Stimulated activated CD8-positive, alpha-beta memory T cell treated with anti-CD3 and anti-CD28 coated beads, Interleukin-15, amount 100 ng/mL, for 1 hour (primary cell): ENCODE measurements at places on chromosomes 6 and 20.

DNA sequence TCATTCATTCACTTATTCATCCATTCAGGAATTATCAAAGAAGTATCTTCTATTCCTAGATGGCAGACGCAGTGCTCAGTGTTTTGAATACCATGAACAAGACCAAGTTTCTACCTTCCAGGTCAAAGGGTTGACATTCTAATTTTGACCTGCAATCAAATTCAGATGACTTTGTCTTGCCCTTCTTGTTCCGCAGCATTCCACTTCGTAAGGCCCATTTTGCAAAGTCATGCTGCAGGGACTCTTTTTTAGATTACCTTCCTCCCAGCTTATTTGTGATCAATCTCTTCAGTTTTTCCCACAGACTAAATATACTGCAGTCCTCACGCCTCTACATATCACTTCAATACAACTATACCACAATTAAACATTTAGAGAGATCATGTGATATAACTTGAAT lies 7.1 kb upstream of the TAAR1 start:
- DNase-seq, result no peak

DNA sequence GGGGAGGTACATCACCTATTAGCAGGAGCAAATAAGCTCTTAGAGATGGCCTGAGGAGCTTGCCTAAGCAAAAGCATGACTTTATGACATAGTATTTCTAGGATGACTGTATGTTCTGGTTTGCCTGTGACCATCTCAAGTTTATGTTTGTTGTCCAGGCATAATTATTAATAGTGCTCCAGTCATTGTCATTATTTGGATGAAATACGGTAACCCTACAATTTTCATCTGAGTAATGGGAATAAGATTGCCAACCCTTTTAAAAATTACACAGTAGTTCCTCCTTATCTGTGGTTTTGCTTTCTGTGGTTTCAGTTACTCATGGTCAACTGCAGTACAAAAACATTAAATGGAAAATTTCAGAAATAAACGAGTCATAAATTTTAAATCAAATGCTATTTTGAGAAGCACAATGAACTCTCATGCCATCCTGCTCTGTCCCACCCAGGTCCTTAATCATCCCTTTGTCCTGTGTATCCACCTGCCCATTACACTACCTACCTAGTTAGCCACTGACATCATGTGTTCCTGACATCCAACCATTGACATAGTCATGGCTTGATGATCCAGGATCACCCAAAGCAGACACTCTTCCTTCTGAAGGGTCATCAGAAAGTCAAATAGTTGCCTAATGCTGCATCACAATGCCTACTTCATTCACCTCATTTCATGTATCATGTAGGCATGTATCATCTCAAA lies 27.0 kb upstream of the TFB1M start:
- DNase-seq, result no peak

DNA sequence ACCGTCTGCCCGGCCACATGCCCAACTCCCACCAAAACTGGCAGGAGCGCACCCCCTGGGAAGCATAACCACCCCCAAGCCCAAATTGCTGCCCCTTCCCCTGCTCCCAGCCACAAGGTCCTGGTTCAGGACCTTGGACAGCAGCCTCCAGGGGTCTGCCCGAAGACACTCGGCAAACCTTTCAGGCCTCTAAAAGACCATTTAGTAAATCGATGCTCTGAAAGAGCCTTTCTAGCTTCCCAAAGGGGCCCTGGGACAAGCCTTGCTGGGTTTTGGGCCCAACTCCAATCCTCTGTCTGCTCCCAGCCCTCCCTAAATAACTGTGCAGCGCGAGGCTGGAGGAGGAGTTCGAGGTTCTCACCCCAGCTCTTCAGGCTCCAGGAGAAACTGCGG lies 30.5 kb downstream of the GRM4 start:
- DNase-seq, result no peak

GRCh38 chr6:43517505-43518357 lies 842 bp downstream of the POLR1C start:
- no peak for DNase-seq

DNA sequence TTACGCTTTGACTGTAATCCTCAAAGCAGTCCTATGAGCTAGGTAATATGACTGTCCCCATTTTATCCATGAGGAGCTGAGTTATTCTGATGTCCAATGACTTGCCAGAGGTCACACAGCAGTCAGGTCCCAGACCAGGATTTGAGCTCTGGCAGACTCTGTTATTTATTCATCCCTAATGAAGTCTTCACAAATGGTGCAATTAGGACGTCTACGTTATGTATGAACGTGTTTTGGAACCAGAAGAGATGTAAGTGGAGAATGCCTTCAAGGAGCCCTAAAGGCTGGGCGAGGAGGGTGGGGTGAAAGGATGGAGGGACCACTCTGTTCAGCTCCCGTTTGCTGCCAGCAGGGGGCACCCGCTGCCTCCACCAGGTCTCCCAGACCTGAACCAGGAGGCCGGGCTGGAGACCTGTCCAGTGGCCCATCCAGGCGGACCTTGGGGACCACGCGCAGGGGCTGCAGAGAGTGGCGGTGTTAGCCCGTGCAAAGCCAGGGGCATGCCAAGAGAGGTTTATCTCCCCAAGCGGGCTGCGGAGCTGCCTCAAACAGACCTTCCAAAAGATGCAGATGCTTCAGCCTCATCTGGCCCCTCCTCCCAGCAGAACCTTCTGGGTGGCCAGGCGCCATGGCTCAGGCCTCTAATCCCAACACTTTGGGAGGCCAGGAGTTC lies 15.2 kb upstream of the ZNF335 start:
- DNase-seq, result peak; percentile 68

DNA sequence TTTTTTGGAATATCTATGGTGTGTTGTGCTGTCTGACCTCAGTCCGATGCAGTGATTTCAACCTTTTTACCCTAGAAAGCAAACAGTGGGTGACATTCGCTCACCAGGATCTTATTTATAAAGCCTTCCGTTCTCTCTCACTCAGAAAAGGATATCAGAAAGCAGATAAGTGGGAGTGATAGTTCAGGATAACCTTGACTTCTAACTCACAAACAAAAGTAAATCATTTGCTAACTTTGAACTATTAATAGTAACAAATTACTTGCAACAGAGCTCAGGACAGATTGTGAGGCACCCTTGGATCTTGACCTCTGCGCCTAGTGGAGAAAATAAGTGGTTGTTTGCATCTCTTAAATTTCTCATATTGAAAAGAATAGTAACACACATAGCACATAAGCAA lies 637.1 kb upstream of the CITED2 start:
- DNase-seq, result no peak

GRCh38 chr6:38198219-38198618 lies 378.7 kb downstream of the ZFAND3 start:
- DNase-seq, result no peak

DNA sequence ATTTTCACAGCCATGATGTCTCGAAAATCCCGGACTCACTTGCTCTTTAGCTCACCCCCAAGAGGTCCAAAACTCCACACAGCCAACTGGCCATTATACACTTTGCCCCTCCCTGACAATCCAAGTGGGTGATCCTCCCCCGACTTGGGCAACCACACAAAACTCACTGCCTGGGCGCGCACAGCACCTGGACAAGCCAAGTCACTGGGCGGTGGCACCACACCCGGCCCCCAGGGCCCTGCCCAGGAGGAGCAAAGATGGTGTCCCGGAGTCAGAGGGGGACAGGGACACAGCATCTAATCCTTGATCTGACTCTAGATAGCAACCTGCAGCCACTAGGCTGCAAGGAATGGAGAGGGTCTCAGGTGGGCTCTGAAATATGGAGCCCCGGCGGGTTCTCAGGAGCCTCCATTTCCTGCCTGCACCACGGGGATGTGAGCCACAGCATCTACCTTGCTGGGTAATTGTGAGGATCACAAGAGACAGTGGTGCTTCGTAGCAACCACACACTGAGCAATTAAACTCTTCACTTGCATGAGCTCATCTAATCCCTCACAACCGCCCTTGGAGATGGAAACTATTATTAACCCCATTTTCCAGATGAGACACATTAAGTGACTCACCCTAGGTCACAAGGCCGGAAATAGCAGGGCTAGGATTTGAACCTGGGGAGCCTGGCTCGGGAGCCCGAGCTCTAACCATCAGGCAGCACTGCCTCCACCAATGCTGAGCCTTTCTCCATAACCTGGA lies 66.6 kb downstream of the BMP7 start:
- no peak for DNase-seq

- DNase-seq, result no peak
These were observed 602.2 kb upstream of the NOX3 start for GRCh38 chr6:156057869-156058268.

DNA sequence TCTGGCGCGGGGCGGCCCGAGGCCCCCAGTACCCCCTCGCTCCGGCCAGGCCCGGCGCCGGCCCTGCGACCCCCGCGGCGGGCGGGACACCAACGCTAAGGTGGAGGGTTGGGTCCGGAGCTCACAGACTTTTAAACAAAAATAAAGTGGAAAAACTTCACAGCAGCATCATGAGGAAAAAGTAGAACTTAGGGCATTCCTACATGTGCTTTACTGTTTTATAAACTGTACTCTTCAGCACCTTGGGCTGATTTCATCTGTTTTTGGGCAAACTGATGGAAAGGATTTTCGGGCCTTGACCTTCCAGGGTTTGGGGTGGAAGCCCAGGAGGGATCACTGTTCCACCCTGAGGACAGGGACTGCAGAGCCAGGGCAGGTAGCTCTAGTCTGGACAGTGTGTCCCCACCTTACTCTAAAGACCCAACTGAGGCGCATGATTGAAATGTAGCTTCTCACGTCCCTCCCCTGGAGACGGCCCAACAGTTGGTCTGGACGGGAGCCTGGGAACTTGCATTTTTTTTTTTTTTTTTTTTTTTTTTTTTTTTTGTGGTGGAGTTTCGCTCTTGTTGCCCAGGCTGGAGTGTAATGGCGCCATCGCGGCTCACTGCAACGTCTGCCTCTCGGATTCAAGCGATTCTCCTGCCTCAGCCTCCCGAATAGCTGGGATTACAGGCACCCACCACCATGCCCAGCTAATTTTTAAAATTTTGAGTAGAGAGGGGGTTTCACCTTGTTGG lies 740 bp downstream of the NELFCD start:
- no peak for DNase-seq

DNA sequence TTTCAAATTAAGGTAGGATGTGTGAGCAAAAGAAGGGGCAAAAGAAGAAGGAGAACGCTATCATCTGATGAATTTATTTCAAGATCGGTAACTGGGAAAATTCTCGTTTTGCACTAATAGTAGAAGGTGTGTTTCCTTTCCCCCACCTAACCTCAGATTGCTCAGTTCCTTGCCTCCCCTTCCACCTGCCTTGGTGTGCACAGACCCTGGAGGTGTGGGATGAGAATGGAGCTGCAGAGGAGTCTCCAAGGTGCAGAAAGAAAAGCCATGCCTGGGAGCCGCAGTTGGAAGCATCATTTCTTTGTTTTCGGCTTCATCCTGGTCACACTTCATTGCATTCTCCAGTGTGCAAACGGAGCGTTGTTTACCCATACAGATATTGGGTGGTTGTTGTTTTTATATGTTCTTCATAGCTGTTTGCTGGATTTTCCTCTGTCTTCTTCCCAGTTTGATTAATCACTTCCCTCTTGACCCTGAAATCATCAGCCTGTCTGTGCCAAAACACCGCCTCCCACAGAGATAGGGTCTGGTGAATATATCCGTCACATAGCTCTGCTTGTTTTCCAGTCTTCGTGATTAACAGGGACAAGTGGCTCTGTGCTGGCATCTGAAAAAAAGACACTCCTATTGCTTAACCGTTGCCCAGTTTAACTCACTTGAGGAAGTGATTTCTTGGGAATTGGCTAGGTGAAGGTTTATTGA lies 40.2 kb upstream of the NEDD9 start:
- DNase-seq, result no peak

GRCh38 chr20:32035426-32035779 lies 16.6 kb upstream of the HCK start:
- no peak for DNase-seq

DNA sequence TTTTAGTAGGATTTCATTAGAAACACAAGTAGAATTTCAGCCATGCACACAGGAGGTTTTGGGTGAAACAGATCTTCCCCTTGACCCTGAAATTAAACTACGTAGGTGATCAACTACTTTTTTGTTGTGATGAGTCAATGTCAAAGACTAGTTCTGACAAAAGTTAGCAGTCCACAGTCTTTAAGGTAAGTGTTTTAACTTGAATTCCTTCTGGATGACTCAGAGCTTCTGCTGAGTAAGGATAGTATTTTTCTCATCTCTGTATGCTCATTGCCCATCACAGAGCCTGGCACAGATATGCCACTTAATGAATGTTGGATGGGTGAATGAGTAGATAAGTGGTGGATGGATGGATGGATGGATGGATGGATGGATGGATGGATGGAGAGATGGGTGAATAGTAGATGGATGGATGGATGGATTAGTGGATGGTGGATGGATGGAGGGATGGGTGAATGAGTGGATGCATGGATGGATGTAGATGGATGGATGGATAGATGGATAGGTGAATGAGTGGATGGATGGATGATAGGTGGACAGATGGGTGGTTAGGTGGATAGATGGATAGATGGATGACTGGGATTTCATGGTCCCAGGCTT lies 165.3 kb downstream of the ZMYND8 start:
- DNase-seq, result no peak

GRCh38 chr20:35616465-35617396 lies 1.1 kb downstream of the SPAG4 start:
- no peak for DNase-seq

DNA sequence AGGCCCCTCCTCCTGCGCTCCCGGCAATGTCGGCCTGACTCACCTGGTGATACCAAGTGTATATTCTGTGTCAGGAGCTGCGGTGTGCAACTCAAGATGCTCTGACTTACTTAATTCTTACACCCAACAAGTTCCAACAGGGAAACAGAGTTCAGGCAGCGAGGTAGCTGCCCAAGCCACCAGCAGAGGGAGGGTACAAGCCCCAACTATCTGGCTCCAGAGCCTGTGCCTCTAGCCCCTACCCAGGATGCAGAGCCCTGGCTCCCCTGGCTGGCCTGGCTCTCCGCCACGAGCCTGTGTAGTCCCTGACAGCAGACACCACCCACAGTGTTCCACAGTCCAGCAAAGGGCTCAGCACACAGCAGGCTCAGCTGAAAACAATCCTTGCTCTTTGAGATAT lies 34.9 kb downstream of the C20orf203 start:
- DNase-seq, result no peak

GRCh38 chr6:80607811-80608391 lies 501.4 kb downstream of the BCKDHB start:
- DNase-seq, result no peak

DNA sequence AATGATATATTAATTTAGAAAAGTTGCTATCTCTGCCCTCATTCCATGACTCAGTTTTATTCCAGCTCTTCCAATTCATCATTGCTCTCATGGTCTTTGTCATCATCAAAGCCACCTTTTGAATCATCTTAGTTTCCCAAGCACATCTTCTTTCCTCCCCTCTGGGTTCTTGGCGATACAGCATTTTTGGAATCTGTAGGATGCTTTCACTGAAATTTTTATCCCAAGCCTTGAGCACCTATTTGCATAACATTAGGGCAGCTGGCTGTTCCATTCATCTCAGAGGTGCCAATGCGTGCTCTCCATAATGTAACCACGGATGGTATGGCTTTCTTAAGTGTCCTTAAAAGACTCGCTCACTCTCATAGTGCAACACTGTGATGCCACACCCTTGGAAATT lies 100.4 kb downstream of the SNX5 start:
- no peak for DNase-seq

- DNase-seq, result peak; percentile 44
These were observed 186.9 kb upstream of the UST start for GRCh38 chr6:148559848-148560433.
